ENCODE measurements at places on chromosomes 2 and 18.

GRCh38 chr2:168884975-168885374 lies 5.3 kb downstream of the SPC25 start:
- no peak for DNase-seq

DNA sequence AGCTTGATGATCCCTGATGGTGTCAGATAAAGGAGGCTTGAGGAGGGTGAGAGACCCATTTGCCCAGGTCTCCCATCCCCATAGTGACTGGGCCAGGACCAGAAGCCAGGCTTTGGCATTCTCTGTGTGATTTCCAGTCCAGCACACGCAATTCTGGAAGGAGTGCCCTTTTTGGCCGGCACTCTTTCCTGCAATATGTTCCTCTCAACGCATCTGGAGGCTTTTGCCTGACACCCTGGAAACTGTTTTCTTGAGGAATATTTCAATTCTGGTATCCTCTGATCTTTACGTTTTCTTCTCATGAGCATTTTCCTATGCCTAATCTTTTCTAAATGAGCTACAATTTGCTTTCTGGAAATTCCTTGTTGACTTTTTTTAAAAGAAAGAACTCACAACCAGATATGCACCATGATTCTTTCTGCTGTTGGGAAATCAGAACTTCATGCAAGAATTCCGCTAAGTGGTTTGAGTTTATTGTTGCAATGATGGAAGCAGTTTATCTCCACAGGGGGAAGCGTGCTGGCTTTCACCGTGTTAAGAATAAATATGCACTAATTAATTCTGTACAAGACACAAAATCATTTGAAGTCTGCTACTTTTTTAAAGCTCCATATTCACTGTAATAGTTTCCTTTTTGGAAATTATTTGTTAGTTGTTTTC lies 143.7 kb downstream of the NAPG start:
- DNase-seq: no peak

- no peak for DNase-seq
Measured at GRCh38 chr2:18814387-18814786, 225.0 kb upstream of the NT5C1B start.

DNA sequence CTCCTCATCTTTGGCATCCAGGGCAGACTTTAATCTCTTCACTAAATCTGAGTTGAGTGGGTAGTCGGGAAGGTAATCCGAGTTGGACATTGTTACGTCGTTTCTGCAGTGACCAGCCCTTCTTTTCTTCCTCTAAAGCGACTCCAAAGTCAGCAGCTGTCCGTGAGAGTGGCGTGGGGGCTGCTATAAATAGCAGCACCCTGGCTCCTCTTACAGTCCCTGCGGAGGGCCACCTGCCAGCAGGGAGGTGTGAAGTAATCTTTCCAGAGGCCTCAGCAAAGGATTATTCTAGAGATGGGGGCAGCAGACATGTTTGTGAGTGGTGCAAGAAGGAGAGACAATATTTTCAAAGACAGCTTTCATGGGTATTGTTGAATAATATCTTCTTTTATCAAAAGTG lies at the start of gene ASB18:
Gene ASB18 (minus strand): TSS at position 151 of the 400 bp plus-strand sequence. CDS start 61 bp downstream, at position 90.
- no peak for DNase-seq

DNA sequence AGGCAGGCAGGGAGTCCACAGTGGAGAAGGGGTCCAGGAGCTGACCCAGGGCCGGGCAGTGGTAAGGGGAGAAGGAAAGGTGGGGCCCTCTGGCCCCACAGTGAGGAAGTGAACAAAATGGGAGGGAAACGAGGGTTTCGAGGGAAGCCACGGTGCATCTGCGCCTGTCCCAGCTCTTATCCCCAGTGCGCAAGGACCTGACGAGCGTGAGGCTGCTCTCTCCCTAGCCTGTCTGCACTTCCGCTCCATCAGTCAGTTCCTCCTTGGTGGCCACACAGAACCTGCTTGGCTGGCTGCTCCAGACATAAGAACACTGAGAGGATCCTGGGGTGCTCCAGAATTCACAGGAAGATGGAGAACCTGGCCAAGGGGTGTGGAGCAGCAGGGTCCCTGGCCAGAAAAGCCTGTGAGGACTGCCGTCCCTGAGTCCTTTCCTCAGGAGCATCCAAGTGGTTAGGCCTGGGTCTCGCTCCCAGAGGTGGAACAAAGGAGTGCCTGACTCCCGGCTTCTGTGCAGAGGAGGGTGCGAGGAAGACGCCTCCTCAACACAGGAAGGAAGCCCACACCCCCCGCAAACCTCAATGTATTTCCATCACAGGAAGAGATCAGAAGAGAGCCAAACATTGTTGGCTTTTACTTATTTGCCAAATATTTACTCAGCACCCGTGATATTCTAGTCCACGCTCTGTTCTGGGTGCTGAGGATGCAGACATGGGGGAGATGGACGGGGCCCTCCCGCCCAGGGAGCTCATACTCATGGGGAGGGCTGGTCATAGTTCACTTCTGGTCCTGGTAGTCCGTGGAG lies 43.7 kb upstream of the SEMA4C start:
- DNase-seq: no peak

GRCh38 chr2:45256867-45257641 lies 247.8 kb upstream of the SIX2 start:
- DNase-seq: no peak

GRCh38 chr2:8855010-8855409 lies 17.6 kb upstream of the KIDINS220 start:
- no peak for DNase-seq

GRCh38 chr18:55439056-55439455 lies 148.9 kb downstream of the TCF4 start:
- DNase-seq: no peak

DNA sequence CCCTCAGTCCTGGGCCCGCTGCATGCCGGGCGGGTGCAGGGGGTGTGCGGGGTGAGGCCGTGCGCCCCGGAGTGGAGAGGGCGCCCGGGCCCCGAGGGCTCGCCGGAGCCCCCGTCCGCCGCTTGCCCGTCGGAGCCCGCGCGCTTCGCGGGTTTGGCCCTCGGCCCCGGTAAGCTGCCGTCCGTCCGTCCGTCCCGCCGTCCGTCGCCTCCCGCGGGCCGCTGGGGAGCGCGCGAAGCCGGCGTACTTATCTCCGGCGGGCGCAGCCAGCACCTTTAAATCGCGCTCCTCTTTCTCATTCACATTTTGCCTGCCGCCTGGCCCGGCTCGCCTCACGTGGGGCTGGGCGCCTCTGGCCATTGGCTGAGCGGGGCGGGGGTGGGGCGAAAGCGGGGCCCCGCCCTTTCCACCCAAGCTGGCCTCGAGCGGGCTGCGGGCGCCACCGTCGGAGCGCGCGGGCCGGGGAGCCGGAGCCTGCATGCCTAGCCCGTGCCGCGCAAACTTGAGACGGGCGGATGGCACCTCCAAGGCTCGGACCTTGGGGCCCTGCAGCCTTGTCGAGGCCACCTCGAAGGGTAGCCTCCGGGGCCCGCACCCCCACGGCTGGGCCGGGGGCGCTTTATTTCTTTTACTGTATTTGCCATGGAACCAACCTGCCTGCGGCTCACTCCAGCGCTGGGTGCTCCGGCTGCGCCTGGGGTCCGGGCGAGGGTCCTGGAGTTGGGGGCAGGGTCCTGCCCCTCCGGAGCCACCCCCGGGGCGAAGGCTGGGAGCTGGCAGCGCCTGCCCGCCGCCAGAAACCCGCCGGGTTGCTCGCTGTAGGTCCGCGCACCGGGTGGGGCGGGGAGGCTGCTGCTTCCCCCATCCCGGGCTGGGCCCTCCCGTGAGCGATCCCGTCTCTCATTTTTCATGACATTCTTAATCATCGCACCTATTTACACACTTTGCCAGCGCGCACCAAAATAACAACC lies at the start of gene GBX2:
Gene GBX2 (minus strand): TSS at position 277 of the 971 bp plus-strand sequence. CDS start 415 bp downstream, outside the sequence.
- DNase-seq: no peak

- DNase-seq: no peak
Measured at GRCh38 chr2:133431289-133431688, 137.0 kb downstream of the NCKAP5 start.

- no peak for DNase-seq
Measured at GRCh38 chr2:232133078-232133477, 171.6 kb downstream of the DIS3L2 start.

GRCh38 chr2:3440477-3440876 lies 61.0 kb downstream of the TRAPPC12 start:
- DNase-seq: no peak

GRCh38 chr2:217254111-217254510 lies 394.2 kb upstream of the TNP1 start:
- no peak for DNase-seq

DNA sequence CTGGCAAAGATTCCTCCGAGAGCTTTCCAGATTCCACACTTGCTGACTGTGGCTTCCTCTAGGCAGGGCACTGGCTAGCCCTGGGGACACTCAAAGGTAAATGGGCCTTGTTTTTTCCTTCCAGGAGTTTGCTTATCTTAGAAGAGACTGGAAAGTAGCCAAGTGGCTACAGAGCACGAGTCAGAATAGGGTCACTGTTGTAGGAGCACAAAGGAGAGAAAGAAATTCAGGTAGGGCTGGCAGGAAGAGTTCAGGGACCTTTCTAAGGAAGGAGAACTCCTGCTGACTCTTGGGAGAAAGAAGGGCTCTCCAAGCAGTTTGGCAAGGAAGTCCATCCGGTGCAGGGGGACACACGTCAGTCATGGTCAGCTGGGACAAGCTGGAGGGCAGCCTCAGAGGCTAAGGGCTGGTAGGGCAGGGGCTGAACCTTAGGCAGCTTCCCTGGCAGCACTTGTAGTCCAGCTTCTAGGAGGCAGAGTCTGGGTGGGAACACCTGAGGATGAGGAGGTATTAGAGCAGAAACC lies 39.5 kb downstream of the NIFK start:
- no peak for DNase-seq

DNA sequence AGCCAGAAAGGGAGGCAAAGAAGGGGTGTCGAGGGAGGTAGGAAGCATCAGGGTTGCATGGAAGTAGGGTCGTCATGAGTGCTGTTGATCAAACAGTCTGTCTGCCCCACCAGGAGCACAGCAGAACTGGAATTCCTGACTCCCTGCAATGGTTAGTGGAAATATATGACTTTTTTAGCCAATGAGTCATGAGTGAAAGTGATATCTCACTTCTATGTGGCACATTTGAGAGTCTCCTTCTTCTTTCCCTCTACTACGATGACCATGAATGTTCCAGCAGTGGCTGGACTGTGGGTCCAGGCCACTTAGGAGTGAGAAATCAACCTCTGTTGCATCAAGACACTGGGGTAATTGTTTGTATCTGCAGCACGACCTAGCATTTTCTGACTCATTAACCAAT lies 199.5 kb downstream of the TTC32 start:
- no peak for DNase-seq

GRCh38 chr2:42743659-42743990 lies 20.3 kb downstream of the OXER1 start:
- no peak for DNase-seq

- DNase-seq: no peak
Measured at GRCh38 chr2:97664636-97664970, 759 bp upstream of the ACTR1B start.

DNA sequence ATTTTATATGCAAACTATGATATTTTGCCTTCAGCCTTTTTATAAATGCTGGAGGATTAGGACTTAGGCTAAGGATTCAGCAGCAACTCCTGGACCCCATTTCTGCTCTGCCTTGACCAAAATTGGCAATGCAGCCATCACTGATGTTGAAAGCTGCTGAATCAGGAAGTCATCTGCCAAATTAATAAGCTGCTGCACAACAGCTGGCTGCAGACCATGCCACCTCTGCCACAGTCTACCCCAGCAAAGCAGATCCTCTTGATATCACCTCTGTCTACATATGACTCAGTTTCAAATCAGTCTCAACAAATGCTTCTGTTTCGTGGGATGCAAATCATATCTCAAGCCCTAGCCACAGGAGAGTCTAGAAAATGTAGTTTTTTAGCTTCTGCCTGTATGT lies 7.1 kb upstream of the SOS1 start:
- DNase-seq: no peak

DNA sequence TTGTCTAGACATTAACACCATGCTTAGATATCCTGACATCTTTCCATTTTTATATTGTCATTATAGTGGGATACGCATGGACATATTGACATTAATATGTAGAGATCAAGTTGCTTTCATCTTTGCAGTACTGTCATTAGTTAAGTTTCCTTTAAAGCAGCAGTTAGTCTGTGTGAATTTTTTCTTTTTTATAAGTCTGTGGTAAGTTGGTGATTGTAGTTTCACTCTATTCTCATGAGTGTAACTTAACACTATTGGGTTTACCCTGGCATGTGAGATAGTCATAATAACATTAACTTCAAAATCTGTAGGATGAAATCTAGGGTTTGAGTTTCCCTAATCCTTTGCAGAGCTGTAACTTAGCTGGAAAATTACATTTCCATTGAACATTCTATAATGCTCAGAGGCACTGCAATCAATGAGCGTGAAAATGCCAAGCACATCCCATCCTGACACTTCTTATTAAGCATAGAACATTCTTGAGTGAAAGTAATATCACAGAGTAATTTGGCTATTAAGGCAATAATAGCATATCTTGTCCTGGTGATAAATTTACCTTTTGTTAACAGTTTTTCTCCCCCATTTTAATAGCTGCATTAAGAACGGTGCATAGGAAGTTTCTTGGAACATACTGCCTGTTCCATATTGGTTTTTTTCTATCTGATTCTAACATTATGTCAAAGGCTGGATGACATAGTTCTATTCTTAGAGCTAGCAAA lies 47.5 kb upstream of the DARS1 start:
- DNase-seq: no peak

GRCh38 chr2:125073440-125073839 lies 1048.4 kb downstream of the CNTNAP5 start:
- DNase-seq: no peak

DNA sequence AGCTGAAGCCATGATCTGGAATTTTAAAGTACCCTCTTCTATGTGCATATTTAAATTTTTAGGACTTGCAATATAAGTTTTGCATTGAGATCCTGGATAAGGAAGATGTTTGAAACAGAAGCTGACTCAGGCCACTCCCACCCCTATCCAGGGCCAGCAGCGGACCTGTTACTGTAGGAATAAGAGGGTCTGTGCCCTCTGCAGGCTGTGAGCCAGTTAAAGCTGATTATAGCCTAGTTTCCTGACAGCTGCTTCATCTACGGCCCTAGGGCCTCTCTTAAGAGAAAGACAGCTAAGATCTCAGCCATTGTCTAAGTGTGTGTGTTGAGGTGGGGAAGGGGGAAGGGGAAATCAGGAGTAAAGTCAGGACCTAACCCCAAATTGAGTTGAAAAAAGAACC lies 234.0 kb downstream of the HAUS1 start:
- DNase-seq: no peak

DNA sequence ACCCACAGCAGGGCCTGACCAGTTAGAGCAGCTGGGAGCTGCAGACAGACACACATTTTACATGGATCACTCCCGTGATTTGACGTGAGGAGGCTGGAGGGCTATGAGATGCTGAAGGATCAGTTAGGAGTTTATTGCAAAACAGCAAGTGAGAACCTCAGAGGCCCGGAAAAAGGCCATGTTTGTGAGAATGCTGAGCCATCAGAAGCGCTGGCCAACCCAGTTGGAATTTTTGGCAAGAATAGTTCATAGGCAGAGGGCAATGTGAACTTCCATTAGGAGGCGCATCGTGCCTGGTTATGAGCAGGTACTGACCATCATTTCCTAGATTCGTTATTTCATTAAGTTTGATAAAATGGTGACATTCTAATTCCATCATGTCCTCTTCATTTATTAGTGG lies 23.3 kb upstream of the LMAN1 start:
- no peak for DNase-seq

All from cerebellar nuclear complex (tissue), 1 donor.